ENCODE measurements at places on chromosomes 12 and 14.

- DNase-seq: no peak
Observed at GRCh38 chr12:6093764-6094163, 30.7 kb downstream of the VWF start.

- no peak for DNase-seq
Observed at GRCh38 chr12:127485528-127485927, 781.4 kb upstream of the TMEM132C start.

DNA sequence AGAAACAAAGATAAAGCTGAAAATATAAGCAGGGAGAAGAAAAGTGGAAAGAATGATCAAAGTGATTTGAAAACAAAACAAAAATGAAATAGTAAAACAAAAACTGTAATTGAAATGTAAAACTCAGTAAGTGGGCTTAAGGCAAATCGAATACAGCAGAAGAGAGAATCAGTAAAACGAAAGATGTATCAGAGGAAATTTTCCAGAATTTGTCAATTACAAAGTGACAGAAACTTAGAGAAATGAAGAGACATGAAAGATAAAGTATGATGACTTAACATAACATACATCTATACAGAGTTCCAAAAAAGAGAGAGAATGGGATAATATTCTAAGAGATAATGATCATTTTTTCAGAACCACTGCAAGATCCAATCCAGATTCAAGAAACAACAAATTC is 10.5 kb downstream of the ZFC3H1 start:
- DNase-seq: no peak

DNA sequence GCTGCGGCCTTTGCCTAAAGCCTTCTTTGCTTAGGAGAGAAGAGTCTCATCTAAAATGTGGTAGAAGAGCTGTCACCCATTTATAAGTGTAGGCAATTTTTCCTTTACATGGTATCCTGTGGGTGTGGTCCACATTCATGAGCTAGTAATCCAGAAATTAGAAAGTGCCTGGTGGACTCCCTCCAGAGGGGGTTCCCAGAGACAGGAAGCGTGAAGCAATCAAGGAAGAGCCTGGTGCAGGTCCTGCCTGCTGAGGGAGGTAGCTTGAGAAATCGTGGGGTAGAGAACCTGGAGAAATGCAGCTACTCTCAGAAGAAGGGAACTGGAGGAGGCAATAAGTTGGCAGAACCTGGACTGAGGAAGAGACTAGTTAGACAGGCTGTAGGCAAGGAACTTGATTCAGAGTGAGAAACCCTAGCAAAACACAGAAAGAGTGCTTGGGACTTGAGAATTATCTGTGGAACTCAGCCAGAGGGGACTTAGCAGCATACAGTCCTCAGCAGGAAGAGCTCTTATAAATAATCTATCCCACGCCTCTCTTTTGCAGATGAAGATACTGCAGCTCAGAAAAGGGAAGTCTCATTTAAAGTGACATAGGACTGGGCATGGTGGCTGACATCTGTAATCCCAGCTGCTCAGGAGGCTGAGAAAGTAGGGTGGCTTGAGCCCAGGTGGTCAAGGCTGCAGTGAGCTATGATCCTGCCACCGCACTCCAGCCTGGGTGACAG is 182.4 kb upstream of the CCND2 start:
- DNase-seq: no peak

- DNase-seq: no peak
Observed at GRCh38 chr14:105927096-105928060, 401.0 kb downstream of the TMEM121 start.

DNA sequence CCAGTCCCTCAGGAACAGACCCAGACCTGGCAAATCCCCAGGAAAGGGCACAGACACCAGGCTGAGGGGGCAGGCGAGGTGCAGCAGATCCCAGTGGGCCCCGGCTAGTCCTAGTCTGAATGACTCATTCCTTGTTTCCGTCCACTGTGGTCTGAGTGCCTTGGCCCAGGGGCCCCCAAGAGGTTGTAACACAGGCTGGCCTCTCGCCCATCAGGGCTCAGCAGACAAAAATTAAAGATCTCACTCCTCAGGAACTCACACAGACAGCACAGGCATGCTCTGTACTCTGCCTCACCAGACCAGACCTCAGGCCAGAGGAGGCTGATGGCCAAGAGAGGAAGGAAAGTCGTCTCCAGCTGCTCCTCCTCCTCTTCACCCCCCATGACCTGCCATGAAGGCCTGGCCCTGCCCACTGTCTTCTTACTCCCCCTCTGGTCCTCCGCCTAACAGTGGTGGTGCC is 7.7 kb upstream of the LTBP2 start:
- DNase-seq: no peak

DNA sequence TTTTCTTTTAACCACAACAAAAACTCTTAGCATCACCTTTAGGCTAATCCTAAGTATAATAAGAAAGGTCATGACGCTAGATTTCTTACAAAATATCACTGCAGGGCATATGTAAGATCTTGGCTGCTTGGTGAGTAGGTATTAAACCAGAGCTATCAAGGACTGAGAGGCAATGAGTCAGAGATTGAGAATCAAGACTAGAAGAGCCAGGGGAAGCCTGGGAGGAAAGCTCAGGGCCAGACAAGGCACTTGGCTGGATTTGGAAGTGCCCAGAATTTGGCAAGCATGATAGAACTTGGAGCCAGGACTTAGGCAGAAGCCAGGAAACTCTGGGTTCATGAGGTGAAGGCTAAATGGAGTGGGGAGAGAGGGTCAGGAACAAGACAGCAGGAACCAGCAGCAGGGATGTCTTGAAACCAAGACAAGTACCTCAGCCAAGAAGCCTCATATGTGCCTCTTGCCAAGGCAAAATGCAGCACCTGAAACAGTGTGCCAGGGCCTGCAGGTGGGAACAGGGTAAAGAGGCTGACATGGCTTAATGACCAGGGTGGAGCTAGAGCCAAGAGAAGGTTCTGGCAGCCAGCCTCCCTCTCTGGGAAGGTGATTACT is 49.9 kb downstream of the PTHLH start:
- no peak for DNase-seq

GRCh38 chr14:94173471-94173884 is 644 bp upstream of the PPP4R4 start:
- DNase-seq: no peak

DNA sequence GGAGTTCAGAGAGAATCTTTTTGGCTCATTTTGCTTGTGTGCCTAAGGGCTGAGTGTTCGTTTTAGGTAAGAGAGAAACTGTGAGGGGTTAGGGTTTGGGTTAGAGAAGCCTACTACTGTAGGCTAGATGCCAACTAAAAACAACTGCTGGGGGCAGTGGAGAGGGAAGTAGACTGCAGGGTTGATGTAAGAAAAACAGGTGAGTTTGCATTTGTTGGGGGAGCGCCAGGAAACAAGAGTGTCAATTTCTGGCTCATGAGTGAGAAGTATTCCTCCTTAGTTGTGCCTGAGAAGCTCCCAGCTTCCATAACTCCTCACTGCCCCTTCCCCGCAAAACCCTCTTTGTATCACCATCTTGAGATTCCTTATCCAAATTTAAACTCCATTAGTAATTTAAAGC is 92.3 kb downstream of the DERA start:
- DNase-seq: no peak

GRCh38 chr14:96184737-96185136 is 19.9 kb upstream of the BDKRB2 start:
- DNase-seq: no peak

- DNase-seq: no peak
Observed at GRCh38 chr12:116773276-116773731, 35.2 kb downstream of the RNFT2 start.

- no peak for DNase-seq
Observed at GRCh38 chr12:88750867-88751543, 170.7 kb upstream of the KITLG start.

DNA sequence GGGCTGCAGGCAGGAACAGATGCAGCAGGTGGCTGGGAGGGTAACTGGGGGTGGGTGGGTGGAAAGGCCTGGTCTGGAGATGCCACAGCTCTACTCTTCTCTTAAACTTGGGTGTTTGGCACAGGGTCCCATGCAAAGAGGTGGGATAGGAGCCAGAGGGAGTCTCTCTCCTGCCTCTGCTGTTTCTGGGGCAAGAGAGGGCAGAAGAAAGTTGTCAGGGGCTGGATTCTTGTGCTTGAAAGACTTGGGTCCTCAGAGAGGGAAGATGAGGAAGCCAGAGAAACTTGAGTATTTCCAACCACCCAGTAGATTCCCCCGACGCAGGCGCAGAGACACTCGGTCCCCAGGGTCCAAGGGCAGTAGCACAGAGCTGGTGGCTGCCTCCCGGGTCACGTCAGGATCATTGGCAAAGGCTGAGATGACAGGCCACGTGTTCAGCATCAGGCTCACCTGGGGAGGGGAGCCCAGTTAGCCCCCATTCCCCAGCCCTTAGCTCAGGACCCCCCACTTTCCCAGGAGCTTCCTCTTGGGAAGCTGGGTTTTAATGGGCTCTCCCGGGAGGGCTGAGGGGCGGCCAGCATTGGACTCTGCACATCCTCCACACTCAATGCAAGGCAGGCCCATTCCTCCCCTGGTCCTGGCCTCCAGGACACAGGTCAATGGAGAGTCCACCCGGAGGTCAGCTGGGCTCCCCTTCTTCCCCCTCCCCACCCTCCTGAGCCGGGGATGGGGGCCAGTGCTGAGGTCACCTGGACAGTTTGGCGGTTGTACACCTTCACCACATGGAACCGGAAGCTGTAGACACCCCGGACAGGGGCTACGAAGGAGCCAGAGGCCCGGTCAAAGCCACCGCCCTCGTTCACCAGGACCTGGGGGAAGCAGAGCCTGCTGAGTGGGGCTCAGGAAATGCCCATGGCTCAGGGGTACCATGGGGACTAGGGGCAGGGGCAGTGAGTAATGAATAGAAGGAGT is 1.6 kb downstream of the CBLN3 start:
- no peak for DNase-seq

All from COR-L47 (cell line).